NCI-H187 treated with DMSO at 0.1 percent for 48 hours (cell line): ENCODE measurements at places on chromosomes 3 and 15.

DNA sequence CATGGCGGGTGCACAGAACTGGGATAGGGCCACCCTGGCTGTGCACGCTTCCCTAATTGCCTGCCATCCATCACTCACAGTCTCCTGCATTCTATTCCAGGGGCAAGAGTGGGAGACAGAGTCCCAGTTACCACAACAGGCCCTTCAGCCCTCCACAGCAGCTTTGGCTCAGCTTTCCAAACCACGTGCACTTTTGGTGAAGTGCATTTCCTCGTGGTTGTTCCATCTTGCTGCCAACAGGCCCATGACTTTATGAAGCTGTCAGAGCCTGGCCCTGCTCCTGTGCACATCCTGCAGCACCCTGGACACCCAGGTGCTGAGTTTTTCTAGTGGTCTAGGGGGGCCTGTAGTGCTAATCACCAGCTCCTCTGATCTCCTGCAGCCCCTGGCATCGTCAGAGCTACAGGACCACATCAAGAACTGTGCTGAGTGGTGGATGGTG is 110.2 kb downstream of the ADCY5 start:
- no peak for DNase-seq

DNA sequence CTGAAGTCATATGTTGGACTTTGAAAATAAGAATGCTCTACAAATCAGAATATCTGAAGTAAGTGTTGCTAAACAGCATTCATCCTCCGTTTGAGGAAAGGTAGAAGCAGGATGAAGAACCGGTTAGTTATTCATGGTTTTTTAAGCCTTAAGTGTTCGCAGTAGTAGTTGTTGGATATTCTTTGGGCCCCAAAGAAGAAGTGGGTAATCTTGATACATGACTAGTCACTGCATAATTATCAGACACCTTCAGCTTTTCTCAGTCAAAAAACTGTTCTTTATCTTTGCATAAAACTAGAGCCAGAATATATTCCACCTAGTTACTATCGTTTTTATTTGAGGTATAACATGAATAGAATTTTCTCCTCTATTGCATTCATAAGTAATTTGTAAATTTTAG is 13.8 kb downstream of the RAB5A start:
- DNase-seq: no peak

DNA sequence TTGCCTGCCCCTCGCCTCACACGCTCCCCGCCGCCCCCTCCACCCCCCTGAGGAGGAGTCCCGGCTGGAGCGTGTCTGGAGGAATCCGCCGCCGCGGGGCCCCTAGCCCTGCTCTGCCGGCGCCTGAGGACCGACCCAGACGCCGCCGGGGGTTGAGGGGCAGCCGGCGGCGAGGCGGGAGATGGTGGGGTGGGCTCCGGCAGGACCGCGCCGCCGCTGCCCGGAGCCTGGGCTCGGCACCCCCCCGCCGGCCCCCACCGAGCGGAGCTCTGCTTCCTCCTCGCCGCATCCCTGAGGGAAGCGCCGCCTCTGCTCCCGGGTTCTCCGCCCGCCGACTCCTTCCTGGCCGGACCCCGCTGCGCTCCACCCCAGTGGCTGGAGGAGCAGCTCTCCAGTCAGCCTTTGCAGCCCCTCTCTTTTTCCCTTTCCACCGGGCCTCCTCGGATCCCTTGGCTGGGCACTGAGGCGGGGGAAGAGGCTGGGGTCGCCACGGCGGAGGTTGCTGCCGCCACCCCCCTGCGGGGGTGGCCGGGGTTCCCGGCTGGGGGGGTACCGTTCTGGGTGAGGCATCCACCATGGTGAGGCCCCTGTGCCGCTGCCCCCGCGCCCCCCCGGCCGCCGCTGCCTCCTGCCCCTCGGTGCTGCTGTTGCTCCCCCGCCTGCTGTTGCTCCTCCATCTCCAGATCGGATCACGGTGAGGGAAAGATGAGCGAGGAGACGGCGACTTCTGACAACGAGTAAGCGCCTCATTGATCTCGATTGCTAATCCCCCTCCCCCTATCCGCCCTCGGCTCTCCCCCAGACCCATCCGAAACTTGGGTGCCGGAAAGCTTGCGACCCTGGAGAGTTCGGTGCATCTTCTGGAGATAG is at the start of gene SPRED1:
SPRED1 (plus strand) TSS at position 356 of the 870 bp plus-strand sequence; CDS start at position 706, 350 bp downstream.
- no peak for DNase-seq

DNA sequence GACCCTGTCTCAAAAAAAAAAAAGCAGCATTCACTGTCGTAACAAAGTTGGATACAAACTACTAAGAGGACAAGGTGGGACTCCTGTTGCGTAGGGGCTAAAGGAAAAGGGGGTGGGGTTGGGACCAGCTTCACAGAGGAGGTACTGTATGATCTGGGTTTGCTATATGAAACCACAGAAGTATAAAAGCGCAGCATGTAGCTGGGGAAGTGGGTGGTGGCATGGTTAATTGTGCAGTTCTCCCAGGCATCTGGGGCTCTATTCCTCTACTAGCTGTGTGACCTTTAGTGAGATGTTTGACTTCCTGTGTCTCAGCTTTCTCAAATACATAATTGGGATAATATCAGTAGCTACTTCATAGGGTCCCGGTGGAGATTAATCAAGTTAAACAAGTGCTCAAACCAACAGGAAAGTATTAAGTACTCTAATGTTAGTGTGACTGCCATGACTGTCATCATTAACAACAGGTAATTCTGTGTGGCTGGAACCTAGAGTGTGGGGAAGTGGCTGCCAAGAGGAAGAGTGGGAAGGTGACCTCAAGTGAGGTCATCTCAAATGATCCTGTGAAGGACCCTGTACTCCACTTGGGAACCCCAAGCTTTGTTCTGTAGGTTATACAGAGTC is 11.5 kb downstream of the PARP16 start:
- no peak for DNase-seq

DNA sequence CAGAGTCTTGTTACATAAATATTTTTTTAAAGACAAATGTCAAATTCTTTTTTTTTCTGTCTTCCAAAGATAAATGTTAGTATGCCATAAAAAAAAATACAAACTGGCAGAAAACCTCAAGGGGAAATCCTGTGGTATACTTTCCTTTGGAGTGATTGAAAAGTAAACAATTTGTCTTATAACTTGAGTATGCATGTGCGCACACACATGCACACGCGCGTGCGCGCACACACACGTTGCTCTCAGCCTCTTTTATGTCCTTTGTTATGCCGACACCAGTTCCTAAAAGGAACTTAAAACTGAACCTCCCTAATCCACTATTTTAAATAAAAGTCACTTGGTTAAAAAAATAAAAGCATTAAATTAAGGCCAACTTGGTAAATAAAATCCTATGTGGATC is 58.1 kb downstream of the TGFBR2 start:
- no peak for DNase-seq

GRCh38 chr3:187382609-187383151 is 14.5 kb downstream of the RTP4 start:
- no peak for DNase-seq

- DNase-seq: no peak
These were observed 101.5 kb upstream of the SATB1 start for GRCh38 chr3:18526667-18527066.

- no peak for DNase-seq
These were observed 199.1 kb downstream of the UBE3A start for GRCh38 chr15:25239471-25240345.

DNA sequence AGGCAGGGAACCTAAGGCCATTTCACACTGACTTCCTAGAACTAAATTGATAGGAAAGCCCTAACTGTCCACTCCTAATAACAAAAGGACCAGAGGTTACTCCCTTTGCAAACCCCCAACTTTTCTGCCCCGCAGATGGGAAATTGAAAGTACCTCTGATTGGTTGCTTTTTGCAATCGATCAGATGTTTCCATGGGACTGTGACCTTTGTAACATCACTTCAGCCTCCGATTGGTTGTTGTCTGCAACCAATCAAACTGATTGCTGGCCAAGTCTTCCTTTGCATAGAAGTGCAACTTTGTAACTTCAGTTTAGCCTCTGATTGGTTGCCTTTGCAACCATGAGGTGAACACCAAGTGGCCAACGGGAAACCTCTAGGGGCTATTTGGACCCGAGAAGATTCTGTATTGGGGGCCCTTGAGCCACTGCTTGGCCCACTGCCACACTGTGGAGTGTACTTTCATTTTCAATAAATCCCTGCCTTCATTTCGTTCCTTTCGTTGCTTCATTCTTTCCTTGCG is 11.3 kb upstream of the KNL1 start:
- no peak for DNase-seq

DNA sequence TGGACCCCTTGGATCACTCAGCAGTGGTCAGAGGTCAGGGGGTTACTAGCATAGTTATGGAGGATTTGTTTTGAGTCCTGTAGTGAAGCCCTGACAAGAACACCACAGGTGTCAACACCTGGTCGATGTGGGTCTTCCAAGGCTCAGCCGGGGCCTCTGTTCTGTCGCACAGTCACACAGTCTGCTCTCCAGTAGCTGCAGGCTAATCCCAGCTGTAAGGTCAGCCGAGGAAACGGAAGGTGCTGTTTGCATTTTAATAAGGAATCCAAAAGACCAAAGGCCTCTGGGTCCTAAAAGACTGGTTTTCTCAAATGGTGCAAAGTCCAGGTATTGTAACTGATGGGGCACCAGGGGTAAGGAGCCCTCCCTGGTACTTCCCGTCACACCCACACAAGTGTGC is 71.7 kb downstream of the RPLP1 start:
- DNase-seq: no peak

DNA sequence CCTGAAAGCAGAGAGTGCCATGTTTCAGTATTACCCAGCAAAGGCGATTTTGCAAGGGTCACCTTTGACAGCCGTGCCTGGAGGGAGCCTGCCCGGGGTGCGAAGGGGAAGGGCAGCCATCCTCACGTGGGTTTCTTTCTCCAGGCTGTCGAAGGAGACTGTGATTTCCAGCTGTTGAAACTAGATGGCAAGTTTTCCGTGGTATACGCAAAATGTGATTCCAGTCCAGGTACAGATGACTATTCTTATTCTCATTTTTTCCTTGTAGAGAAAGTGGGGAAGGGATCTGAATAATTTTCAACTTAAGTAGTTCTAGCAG is 3.4 kb downstream of the AHSG start:
- DNase-seq: no peak

DNA sequence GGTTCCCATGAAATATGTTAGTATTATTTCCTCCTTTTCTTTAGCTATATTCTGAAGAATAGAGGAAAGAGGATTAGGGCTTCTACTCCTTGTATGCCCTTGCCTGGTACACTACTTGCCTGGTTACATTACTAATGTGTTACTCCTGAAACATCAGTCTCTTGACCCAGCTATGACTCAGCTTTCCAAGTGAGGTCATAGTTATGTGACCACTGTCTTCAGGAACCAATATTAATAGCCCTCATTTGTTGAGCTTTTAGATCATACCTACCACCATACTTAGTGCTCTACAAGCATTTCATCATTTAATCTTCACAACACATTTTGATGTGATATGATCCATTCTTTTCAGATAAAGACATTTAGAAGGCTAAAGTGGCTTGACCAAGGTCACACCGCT is 60.3 kb downstream of the CMSS1 start:
- DNase-seq: no peak

GRCh38 chr3:169563775-169564059 is 99.8 kb downstream of the MECOM start:
- DNase-seq: no peak

DNA sequence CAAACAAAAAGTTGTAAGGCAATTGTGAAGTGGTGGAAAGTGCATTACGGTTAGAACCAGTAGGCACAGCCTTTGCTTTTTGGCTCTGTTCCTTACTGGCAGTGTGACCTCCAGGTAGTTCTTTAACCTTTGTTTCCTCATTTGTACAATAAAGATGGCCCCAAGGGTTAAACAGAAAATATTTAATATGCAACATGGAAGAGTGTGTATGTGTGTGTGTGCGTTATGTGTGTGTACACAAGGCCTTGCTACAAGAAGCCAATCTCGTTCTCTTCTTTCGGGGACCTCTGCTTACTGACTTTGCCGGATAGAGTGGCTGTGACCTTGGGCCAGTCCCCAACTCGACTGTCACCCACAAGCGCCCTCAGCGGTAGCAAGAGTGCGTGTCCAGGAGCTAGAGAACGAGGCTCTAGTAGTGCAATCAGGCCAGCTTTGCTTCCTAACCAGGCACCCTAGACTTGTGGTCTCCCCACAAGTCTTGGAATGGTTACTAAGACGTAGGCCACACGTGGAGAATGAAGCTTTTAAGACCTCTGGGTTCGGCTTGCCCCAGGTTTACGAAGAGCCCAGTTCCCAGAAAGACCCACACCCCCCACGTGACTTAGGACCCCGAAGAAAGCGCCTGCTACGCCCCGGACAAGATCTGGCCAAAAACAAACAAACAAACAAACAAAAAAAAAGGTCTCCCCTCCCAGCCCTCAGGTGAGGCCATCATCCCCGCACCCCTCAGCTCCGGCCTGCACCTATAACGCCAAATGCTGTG is 593 bp downstream of the CIAO2A start:
- no peak for DNase-seq

DNA sequence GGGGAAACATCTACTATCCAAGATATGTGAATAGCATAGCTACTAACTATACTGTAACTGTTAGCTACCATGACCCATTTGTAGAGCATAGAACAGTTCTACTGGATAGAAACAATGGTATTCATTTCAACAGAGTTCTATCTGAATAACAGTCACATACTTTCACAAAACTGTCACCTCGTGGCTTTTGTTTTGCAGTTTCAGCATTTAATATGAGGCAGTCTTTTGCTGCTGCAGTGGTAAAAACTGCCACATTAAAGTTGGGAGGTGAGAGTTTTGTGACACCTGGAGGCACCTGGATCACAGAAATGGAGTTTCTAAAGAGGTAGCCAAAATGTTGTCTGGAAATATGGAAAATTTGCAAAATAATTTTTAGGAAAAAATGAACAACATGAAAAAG is 578.0 kb downstream of the UNC13C start:
- DNase-seq: no peak

- DNase-seq: no peak
These were observed 1.5 kb downstream of the UBE2Q2 start for GRCh38 chr15:75844629-75845335.

DNA sequence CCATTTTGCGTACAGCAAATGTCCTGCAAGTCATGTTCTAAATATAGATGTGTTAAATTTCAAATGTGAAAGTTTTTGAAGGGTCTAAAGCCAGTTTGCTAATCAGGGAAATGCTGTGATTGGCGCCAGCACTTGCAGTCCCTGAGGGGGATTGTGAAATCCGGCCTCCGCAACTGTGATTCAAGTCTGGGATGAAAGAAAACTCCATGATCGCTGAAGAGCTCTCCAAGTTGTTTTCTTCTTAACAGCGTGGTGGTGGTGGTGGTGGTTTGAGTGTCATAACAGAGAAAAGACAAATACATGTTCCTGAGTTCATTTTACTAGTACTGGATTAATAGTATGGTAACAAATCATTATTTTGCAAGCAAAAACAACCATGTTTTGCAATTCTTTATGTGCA is 51.8 kb downstream of the MITF start:
- no peak for DNase-seq

DNA sequence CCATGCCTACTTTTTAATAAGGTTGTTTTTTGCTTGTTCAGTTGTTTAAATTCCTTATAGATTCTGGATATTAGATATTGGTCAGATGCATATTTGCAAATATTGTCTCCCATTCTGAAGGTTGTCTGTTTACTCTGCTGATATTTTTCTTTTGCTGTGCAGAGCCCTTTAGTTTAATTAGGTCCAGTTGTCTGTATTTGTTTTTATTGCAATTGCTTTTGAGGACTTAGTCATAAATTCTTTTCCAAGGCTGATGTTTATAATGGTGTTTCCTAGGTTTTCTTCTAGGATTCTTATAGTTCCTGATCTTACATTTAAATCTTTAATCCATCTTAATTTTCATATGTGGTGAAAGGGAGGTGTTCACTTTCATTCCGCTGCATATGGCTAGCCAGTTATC is 77.4 kb downstream of the PTPRG start:
- no peak for DNase-seq

- DNase-seq: no peak
These were observed 35.1 kb downstream of the SNTN start for GRCh38 chr3:63687278-63688225.

GRCh38 chr15:33846142-33846541 is 122.2 kb upstream of the CHRM5 start:
- no peak for DNase-seq
